Cardiac septum (tissue), 1 donor: ENCODE measurements at places on chromosomes 3 and 15. TPM values are rescaled to one million over a fixed set of nuclear protein-coding genes. Genes with fewer than 3 reads are reported as not detected.

DNA sequence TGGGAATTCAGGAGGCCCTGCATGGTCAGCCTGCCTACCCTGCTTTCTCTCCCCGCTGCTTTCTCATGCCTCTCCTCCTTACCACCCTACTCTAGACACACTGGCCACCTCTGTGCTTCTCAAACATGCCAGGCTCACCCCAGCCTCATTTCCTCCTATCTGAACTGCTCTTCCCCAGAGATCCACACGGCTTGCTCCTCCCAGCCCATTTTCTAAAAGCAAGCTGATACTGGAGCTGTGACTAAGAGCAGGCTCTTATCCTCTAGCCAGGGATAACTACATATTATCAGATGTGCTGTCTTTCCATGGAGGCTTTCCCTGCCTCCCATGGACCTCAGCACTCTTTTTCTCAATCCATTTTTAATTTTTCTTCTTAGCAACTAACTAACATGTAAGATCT is 85.9 kb downstream of the BOC start:
- DNase-seq: no peak

Gene MRAS
- 327 TPM for total RNA-seq

Gene THSD4
- 116 TPM for total RNA-seq

DNA sequence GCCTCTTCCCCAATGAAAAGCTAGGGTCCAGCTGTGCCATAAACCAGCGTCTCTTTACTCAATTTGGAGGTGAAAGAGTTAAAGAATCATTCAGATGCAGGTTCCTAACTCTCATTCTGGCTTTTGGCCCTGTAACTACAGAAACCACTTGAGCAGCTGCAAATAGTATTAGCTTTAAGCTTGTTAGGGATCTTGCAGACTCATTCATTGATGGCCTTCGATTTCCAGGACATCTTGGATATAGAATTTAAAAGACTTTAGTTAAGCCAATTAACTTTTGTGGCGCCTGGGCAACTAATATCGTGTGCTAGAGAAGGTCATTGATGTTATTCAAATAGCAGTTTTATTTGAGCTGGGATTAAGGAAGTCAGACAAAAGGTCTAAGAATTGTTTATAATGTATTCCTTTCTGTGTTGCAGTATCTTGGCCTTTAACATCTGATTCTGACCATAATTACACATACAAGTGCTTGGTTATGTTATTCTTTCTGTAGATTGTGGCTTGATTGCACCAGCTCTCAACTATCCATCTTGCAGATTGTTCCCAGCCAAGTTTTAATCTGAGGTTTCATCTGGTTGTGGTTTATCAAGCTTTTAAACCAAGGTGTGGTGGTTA is 185.3 kb downstream of the CACNA2D3 start:
- DNase-seq: no peak

Gene P3H2
- total RNA-seq: 17.7 TPM

- no peak for DNase-seq
These were observed 42.2 kb downstream of the GOLGA6L10 start for GRCh38 chr15:82306791-82307713.

Gene TRH
- total RNA-seq: not detected

Gene ALG3
- 14.1 TPM for total RNA-seq

DNA sequence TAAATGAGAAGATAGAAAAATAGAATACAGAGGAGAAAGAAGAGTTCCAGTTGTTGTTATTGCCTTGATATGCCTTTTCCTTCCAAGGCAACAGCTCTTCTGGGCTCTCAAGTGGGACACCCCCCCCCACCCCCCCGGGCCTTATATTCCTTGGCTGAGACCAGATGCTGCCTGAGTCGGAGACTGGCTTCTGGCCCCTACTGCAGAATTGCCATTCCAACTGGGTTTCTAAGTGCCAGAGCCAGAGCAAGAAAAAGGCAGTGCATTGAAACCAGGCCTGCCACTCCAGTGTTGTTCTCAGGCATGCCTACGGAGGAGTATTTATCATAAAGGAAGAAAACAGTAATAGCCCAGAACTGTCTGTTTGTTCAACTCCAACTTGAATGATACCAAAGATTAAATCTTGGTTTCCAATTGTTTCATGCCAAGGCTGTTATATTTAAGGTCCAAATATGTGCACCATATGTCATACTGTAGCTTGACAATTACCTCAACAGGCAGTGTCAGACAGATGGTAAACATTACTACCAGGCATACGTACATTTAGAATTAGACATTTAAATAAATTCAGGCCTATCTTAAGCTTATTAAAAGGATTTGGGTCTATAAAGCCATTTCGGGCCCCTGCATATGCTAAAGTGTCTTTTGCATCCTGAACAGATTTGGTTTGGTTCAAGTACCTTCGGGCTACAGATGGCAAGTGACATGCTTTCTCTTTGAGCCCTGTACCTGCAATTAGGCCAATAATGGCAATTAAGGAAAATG is 209.9 kb upstream of the SEMA6D start:
- no peak for DNase-seq

Gene ARHGEF3
- 23.1 TPM for total RNA-seq

DNA sequence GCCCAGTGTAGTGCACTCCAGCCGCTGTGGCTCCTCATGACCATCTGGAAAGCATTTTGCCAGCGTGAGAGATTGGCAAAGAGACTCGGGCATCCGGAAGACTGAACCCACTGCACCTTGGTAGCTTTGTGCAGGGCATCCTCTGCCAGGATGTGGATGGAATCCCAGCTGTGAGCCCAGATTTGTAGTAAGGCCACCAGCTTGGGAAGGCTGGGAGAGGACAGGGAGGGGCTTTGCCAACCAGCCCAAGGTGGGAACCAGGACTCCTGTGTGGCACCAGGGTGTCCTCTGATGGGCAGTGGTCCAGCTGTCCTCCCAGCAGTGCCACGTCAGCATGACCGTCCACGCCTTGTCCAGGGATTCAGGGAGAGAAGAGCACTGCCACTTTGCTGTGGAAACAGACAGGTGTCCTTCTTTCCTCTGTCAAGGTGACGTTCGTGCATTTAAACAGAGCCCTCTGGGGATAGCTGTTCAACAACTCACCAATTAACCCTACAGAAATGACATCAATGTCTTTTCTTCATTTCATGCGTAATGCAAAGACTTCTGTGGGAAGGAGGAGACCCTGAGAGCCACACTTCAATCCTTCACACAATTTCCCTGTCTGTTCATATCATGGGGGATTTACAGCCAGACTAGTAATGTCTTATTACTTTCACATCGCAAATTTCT is 19.1 kb downstream of the KLF15 start:
- DNase-seq: peak; percentile 41

- DNase-seq: no peak
These were observed 756 bp upstream of the CAMK2N2 start for GRCh38 chr3:184261854-184262763.

- no peak for DNase-seq
These were observed 44.7 kb downstream of the GTPBP8 start for GRCh38 chr3:113035387-113035982.

GRCh38 chr15:44780608-44781007 is 44.3 kb downstream of the TRIM69 start:
- no peak for DNase-seq

GRCh38 chr15:89777073-89777751 is 1.1 kb downstream of the MESP2 start:
- DNase-seq: peak; percentile 57

- no peak for DNase-seq
These were observed 82.6 kb downstream of the TGFBR2 start for GRCh38 chr3:30688776-30689641.

DNA sequence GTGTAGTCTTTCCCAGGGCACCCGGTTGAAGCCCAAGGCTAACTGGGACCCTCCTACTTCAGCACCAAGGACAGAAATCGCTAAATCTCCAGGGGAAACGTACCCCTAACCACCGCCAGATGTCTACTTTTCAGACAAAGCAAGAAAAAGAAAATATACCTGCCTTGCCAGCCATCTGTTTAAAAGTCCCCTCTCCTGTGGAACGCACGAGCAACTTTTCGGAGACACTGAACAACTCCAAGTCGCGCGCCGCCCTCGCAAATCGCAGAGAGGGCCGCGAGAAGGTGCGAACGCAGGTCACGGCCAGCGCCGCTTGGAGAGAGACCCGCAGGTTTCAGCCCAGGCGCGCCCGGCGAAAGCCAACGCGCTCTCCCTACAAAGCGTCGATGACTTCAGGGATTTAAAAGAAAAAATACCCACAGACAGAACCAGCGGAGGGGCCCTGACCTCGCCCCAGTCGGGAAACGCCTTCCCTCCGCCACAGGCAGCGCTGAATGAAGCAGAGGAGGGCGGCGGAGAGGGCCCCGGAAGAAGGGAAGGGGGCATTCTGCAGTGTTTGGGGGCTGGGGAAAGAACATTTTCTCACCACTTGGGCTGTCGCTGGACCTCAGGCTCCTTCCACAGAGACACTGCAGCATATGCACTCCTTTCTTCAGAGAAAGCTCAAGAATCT is 213.1 kb downstream of the FGF12 start:
- no peak for DNase-seq

DNA sequence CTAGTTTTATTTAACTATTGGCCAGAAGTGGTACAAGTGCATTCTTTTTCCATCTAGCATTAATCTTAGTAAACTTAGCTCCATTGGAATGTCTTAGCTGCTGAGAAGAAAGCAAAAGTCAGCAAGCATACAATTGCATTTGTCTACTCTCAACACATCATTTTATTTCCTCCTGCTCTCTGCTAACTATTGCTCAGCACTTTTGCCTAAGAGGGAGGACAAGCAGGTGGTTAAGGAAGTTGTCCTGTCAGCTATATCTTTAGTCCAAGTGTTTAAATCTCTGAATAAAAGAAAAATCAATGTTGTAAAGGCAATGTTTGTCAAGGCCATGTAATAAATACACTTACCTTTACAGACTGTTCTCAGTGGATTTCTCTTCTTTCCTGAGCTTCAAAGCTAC is 51.0 kb downstream of the FHIT start:
- DNase-seq: no peak

Gene AMOTL2
- total RNA-seq: 64.6 TPM

DNA sequence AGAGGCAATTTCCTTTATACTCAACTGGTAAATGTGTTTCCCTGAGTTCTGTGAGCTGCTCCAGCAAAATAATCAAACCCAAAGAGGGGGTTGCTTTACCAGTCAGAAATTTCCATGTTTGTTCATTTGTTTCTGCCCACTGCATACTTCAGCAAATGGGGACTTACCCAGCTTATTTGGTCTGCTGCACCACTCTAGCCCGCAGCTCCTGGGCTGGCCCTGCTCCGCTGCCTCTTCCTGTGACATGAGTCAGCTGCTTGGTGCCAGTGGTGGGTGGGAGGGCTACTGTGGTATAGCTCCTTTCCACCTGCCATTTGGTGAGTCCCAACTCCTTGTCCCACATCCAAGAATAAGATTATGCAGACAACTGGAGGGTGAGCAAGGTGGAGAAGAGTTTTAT is 644.2 kb downstream of the MCTP2 start:
- no peak for DNase-seq
